Activated effector memory CD4-positive, alpha-beta T cell treated with anti-CD3 and anti-CD28 coated beads, Interleukin-2, amount 50 U/mL, for 16 hours (primary cell): ENCODE measurements at places on chromosomes 3 and 15.

- DNase-seq, result no peak
Observed at GRCh38 chr15:66591322-66591862, 25.6 kb upstream of the LCTL start.

GRCh38 chr3:42292009-42292408 is 26.0 kb upstream of the CCK start:
- DNase-seq, result no peak

- DNase-seq, result no peak
Observed at GRCh38 chr3:139227827-139228226, 116.0 kb upstream of the MRPS22 start.

DNA sequence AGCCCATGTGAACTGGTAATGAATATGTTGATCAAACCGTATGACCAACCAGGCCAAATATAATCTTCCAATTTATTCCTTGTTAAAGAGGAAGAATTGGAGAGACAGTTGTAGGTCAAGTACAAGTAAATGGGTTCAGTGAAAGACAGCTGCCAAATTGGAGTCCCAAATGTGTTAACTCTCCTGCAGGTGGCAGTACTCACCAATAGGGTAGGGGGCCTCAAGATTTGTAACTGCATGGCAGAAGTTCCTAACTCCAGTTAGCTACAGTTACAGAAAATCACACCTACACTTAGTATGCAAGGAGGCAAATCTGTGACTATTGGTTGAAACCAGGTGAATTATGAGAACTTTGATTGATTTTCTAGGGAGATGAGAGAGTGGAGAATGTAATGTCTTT is 278.0 kb downstream of the ZBBX start:
- DNase-seq, result no peak
